ENCODE measurements at places on chromosomes 2 and 18. TPM values are rescaled to one million over a fixed set of nuclear protein-coding genes. Genes with fewer than 3 reads are reported as not detected.

Gene NYAP2
- not detected for total RNA-seq

- DNase-seq = no peak
- no peak overlapping the region for H3K4me3 ChIP-seq
- no peak overlapping the region for H3K27ac ChIP-seq
- H3K4me1 ChIP-seq = peaks cover 2% of the 10 kb centered on the region
- no peaks in the 10 kb centered on the region for H3K36me3 ChIP-seq
Measured at GRCh38 chr18:30971338-30971956, 71.1 kb downstream of the DSC3 start.

DNA sequence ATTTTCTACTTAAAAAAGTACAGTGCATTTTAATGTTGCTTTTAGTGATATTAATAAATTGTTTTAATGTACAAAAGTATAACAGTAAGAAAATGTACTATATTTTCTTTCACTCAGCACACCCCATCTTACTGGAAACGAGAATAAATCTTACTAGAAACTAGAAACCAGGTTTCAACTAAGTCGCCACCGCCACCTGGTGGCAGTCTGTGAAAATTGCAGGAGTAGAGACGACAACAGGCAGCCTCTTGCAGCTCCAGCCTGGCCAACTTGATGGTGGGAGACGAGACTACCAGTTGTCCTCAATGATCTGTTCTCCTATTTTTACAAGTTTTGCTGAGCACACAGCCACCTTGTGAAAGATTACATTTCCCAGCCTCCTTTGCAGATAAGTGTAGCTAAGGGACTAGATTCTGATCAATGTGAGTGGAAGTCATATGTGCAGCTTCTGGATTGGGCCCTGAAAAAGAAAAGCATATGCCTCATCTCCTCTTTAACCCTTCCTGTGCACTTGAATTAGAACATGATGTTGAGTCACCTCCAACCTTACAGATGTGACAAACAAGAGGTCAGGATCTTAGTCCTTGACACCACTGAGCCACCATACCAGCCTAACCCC lies 8.7 kb downstream of the OTOF start:
- DNase-seq = no peak
- no peaks in the 10 kb centered on the region for H3K36me3 ChIP-seq
- no peaks in the 10 kb centered on the region for H3K27me3 ChIP-seq
- no peak overlapping the region for H3K4me3 ChIP-seq

- no peaks in the 10 kb centered on the region for H3K36me3 ChIP-seq
- DNase-seq = no peak
- H3K27ac ChIP-seq = peak overlapping the region; percentile 62
- peaks cover 20% of the 10 kb centered on the region for H3K4me1 ChIP-seq
- H3K4me3 ChIP-seq = no peak overlapping the region
Measured at GRCh38 chr18:73669297-73669696, 478.3 kb downstream of the FBXO15 start.

GRCh38 chr2:210072922-210073509 lies 70.6 kb downstream of the RPE start:
- peaks cover 2% of the 10 kb centered on the region for H3K4me1 ChIP-seq
- H3K4me3 ChIP-seq = no peak overlapping the region
- no peak for DNase-seq
- no peak overlapping the region for H3K27ac ChIP-seq
- no peaks in the 10 kb centered on the region for H3K36me3 ChIP-seq

Gene RNASEH1
- total RNA-seq = 18.5 TPM

DNA sequence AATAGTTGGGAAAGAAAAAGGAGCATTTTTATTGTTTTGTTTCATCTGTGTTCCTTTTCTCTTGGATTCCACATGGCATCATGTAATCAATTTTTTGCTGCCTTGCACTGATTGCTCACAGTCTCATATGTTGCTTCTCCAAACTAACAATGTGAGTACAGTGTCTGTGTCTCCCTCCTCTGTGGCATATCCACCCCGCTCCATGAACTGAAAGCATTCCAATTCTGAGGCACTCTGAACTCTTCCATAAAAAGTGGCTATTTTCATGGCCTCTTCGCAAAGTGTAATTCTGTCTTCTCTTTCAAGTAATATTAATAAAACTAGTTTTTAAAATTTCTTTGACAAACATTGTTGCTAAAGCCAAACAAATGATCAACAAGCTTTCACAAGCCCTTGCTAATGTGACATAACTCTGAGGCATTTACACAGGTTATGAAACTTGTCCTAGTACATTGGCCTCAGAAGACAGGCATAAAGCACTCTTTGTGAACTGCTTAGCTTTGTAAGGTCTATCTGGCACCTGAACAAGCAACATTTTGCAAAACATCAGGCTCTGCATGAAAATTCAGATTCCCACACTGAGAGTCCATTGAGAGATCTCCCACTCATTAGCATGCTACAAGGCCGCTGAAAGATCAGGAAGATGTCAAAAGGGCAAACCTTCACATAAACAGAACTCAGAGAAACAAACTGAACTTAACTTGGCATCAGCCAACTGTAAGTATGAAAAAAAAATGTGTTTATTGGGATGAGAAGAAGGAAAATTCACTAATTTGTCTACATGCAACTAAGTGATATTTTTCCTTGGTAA lies 33.0 kb downstream of the GPR75 start:
- H3K27me3 ChIP-seq = no peaks in the 10 kb centered on the region
- no peak overlapping the region for H3K4me3 ChIP-seq
- peaks cover 2% of the 10 kb centered on the region for H3K4me1 ChIP-seq
- no peak overlapping the region for H3K27ac ChIP-seq
- H3K36me3 ChIP-seq = no peaks in the 10 kb centered on the region
- no peak for DNase-seq

- no peak overlapping the region for H3K27ac ChIP-seq
- no peak for DNase-seq
- no peak overlapping the region for H3K4me3 ChIP-seq
- H3K4me1 ChIP-seq = no peaks in the 10 kb centered on the region
- H3K27me3 ChIP-seq = peaks cover 63% of the 10 kb centered on the region
- no peaks in the 10 kb centered on the region for H3K36me3 ChIP-seq
Measured at GRCh38 chr2:237412988-237413776, 782 bp downstream of the COL6A3 start.

Gene RIOK3
- 52.7 TPM for total RNA-seq

Gene ALS2
- 50.2 TPM for total RNA-seq

Gene MYO5B
- 44.1 TPM for total RNA-seq

Gene SCYGR2
- total RNA-seq = not detected

- H3K36me3 ChIP-seq = no peaks in the 10 kb centered on the region
- DNase-seq = no peak
- H3K27me3 ChIP-seq = peaks cover 12% of the 10 kb centered on the region
- no peak overlapping the region for H3K27ac ChIP-seq
Measured at GRCh38 chr2:9146646-9147045, 60.0 kb upstream of the ASAP2 start.

DNA sequence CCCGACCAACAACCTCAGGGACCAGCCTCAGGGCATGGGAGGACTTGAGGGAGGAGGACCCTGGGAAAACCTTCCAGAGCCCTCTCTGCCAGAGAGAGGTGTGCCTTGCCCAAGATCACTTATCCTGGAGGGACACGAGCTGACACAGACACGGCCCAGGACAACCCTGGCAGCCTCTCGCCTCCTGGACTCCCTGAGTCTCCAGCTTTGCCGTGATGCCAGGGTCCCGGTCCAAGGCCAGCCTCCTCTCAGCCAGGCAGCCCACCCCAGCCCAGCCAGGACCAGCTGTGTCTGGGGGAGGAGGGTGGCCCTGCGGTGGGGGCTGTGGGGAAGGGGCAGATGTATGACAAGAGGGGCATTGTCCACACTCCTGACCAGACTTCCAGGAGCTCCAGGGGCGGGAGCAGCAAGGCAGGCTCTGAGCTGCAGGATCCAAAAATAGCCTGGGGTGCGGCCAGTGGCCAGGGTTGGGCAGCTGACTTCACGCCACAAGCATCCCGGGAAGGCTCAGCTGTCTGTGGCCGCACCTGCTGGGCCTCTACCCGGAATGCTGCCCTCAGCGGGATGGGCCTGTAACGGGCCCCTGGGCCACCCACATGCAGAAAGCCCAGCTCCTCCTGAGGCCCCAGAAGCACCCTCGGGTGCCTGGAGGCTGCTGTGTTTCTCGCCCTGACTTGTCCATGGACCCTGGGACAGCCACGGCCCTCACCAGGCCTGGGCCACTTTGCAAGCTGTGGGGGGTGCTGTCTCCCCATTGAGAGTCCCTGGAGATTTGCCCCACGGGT lies 65.5 kb upstream of the GPC1 start:
- no peak overlapping the region for H3K4me3 ChIP-seq
- H3K36me3 ChIP-seq = no peaks in the 10 kb centered on the region
- no peaks in the 10 kb centered on the region for H3K4me1 ChIP-seq
- H3K27ac ChIP-seq = no peak overlapping the region
- H3K27me3 ChIP-seq = no peaks in the 10 kb centered on the region

GRCh38 chr18:4677006-4677405 lies 221.9 kb upstream of the DLGAP1 start:
- no peak for DNase-seq
- no peak overlapping the region for H3K4me3 ChIP-seq
- no peaks in the 10 kb centered on the region for H3K36me3 ChIP-seq
- H3K27ac ChIP-seq = no peak overlapping the region

DNA sequence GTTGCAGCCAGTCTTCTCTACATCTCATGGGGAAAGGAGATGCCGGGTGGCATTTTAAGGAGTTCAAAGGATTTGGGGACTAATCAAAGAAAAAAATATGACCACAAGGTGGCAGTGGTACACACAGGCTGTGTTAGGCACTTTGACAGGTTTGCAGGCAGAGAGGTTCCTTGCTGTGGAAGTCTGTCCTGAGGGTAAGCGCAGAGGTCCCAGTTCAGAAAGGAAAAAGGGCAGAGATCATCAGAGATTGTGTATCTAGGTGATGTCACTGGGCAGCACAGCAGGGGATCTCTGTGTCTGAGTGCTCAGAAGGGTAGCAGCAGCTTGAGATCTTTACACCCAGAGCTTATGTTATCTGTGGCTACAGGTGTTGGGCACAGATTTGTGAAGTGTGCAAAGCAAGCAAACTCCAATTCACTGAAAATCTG lies 231.4 kb downstream of the LRRTM1 start:
- DNase-seq = peak; percentile 15
- H3K4me3 ChIP-seq = no peak overlapping the region
- H3K36me3 ChIP-seq = no peaks in the 10 kb centered on the region
- peaks cover 6% of the 10 kb centered on the region for H3K27me3 ChIP-seq
- no peak overlapping the region for H3K27ac ChIP-seq

GRCh38 chr2:229784791-229785190 lies 70.4 kb upstream of the DNER start:
- no peak overlapping the region for H3K4me3 ChIP-seq
- peaks cover 10% of the 10 kb centered on the region for H3K4me1 ChIP-seq
- peaks cover 33% of the 10 kb centered on the region for H3K36me3 ChIP-seq
- no peaks in the 10 kb centered on the region for H3K27me3 ChIP-seq

- peaks cover 6% of the 10 kb centered on the region for H3K4me1 ChIP-seq
- no peak overlapping the region for H3K4me3 ChIP-seq
- H3K36me3 ChIP-seq = no peaks in the 10 kb centered on the region
- no peak overlapping the region for H3K27ac ChIP-seq
- H3K27me3 ChIP-seq = no peaks in the 10 kb centered on the region
- DNase-seq = no peak
Measured at GRCh38 chr18:67961701-67962440, 445.4 kb upstream of the DSEL start.

Gene ABCG5
- not detected for total RNA-seq

DNA sequence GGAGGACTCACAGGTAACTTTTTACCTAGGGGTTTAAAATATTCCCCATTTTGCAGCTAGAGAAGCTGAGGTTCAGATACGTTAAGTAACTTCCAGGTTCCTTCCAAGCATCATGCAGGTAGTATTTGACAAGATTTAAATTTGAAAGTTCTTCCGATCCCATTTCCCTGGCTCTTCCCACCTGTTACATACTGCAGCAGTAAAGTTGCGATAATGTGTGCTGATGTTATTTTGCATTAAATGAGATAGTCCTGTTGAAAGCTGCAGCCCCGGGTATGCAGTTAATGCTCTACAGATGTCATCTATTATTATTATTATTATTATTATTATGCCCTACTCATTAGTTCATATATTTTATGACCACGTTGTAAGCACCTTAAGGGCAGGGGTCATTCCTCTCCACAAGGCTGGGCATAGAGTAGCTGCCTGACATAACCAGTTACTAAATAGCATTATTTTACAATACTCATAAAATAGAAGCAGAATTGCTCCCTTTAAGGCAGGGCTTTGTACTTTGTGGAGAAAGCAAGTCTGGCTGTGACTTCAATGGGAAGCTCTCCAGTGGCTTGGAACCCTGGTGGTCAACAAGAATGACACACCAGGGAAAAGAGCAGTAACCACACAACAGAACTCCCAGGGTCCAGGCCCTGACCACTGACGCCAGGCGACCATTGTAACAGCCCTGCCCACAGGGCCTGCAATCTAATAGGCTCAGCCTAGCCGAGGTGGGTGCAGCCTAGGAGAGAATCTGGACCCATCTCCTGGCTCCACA lies 112.0 kb upstream of the STPG4 start:
- H3K4me1 ChIP-seq = peaks cover 25% of the 10 kb centered on the region
- DNase-seq = no peak
- no peaks in the 10 kb centered on the region for H3K36me3 ChIP-seq
- H3K27ac ChIP-seq = no peak overlapping the region
- peaks cover 5% of the 10 kb centered on the region for H3K27me3 ChIP-seq

Gene CAVIN2
- total RNA-seq = 0.11 TPM

DNA sequence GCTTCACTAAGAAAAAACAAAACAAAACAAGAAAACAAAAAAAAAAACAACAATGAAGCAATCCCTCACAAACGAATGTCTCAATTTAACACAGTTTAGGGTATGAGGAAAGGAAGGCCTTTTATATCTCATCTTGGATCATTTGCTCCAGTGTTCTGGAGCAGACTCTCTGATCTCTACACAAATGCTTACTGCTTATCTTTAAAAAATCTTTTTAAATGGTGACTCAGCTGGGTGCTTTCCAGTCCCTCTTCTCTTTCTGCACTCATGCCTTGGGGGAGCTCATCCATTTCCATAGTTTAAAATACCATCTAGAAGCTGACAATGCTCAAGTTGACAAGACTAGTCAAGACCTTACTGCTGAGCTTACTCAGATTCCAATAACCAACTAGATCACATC lies 56.2 kb downstream of the ETAA1 start:
- H3K4me1 ChIP-seq = peaks cover 22% of the 10 kb centered on the region
- no peak overlapping the region for H3K4me3 ChIP-seq
- H3K36me3 ChIP-seq = no peaks in the 10 kb centered on the region
- DNase-seq = no peak

- peaks cover 48% of the 10 kb centered on the region for H3K27me3 ChIP-seq
- DNase-seq = no peak
- H3K4me3 ChIP-seq = no peak overlapping the region
- H3K4me1 ChIP-seq = no peaks in the 10 kb centered on the region
- H3K36me3 ChIP-seq = no peaks in the 10 kb centered on the region
- no peak overlapping the region for H3K27ac ChIP-seq
Measured at GRCh38 chr2:113018509-113018908, 13.2 kb downstream of the IL36A start.

- no peaks in the 10 kb centered on the region for H3K4me1 ChIP-seq
- no peak overlapping the region for H3K27ac ChIP-seq
- peaks cover 5% of the 10 kb centered on the region for H3K27me3 ChIP-seq
- DNase-seq = no peak
- H3K36me3 ChIP-seq = no peaks in the 10 kb centered on the region
Measured at GRCh38 chr2:227186751-227187150, 22.3 kb downstream of the COL4A3 start.

Gene RESP18
- not detected for total RNA-seq

Gene ERBB4
- total RNA-seq = 43.8 TPM

Measured in progenitor cell of endocrine pancreas (in vitro differentiated cells).